ENCODE measurements at places on chromosomes 2 and 18.

GRCh38 chr2:133312038-133312729 lies 256.1 kb downstream of the NCKAP5 start:
- no peak for DNase-seq

DNA sequence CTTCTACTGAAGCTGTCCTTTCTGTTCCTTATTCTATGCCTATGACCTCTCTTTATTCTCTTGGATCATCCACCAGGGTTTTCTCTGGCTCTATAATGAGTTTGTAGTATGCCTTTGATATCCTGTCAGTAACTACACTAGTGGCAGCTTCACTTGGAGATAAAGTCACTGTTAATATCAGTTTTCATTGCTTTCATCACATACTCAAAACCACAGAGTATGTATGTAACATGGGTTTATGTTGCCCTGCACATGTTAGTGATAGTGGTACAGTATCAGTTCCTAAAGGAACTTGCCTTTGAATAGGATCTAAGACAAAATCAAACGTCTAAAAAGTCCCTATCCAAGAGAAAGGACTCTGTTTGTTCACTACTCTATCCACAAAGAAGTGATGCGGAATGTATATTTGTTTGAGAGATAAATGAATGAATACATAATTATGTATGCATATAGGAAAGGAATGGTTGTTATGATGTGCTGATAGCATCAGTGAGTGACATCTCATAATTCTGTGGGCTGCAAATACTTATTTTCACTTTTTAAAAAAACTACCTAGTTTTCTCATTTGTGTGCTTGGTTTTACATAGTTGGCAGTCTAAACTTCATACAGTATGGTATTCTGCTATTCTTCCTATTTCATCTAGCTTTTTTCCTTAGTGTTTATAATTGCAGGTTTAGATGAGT lies 45.1 kb downstream of the TET3 start:
- DNase-seq: no peak

DNA sequence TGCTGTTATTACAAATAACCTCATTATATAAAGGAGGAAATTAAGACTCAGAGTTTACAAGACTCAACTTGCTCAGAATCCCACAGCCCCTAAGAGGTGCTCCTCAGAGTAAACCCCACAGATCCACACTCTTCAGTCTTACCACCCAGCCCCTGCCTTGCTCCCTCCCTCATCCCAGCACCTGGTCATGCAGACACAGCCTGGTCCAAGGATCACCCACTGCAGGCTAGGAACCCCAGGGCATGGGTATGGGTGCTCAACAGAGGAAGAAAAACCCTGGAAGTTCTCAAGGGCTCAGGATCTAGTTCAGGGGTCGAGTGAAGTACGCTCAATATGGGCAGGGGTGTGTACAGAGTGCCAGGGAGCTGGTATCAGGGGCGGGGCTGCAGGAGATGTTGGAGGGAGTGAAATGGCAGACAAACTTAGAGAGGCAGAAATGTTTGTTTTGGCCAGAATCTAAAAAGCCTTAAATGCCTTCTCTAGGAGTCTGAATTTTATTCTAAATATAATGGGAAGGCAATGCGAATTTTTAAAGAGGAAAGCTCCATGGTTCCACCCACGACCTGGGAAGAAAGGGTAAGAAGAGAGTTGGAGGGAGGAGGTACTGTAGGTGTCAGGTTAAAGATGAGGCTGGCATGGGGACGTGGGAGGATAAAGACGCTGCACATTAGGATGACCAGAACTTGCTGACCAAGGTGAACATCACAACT lies 79.1 kb upstream of the MGAT4A start:
- DNase-seq: no peak

DNA sequence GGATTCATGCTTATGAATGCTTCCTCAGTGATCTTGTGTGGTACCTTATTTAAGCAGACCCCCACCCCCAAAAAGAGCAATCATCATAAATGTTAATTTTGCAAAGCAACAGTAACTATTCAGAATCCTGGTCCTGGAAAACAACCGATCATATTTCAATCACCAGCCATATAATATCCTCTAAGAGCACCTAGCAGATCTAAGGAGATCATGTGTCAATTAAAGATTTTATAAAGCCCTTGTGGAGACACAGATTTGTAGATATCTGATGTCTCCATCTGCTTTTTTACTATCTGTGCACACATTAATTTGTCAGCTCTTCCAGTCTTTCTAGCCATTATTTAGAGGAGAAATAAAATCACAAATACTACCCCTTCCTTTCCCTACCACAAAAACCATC lies 423.7 kb downstream of the TGIF1 start:
- no peak for DNase-seq

GRCh38 chr2:211748339-211748738 lies 790.3 kb downstream of the ERBB4 start:
- no peak for DNase-seq

- DNase-seq: no peak
Observed at GRCh38 chr2:39919511-39920306, 140.7 kb upstream of the THUMPD2 start.

- DNase-seq: no peak
Observed at GRCh38 chr2:210203558-210203957, 21.7 kb downstream of the ACADL start.

- DNase-seq: no peak
Observed at GRCh38 chr18:7926526-7926925, 359.4 kb downstream of the PTPRM start.

GRCh38 chr2:224876522-224876921 lies 160.4 kb upstream of the CCDC195 start:
- DNase-seq: no peak

GRCh38 chr2:151326554-151326953 lies 30.8 kb upstream of the TNFAIP6 start:
- DNase-seq: no peak

DNA sequence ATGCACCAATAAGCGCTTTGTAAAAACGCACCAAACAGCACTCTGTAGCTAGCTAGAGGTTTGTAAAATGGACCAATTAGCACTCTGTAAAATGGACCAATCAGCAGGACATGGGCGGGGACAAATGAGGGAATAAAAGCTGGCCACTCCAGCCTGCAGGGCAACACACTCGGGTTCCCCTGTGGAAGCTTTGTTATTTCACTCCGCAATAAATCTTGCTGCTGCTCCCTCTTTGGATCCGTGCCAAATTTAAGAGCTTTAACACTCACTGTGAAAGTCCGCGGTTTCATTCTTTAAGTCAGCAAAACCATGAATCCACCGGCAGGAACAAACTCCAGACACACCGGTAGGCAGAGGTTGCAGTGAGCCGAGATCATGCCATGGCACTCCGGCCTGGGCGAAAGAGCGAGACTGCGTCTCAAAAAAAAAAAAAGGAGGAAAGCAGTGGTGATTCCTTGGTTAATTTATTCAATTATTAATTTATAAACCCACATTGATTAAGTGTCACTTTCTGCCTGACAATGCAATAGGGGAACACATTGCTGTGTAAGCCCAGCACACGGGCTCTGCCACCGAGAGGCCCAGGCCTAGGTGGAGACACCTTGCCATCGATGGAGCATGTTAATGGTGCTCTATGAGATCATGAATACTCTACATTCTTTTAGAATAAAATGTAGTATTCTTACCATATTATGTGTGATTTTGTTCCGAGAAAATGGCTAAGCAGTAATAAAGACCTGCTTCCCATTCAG lies 687.6 kb upstream of the HS6ST1 start:
- no peak for DNase-seq

DNA sequence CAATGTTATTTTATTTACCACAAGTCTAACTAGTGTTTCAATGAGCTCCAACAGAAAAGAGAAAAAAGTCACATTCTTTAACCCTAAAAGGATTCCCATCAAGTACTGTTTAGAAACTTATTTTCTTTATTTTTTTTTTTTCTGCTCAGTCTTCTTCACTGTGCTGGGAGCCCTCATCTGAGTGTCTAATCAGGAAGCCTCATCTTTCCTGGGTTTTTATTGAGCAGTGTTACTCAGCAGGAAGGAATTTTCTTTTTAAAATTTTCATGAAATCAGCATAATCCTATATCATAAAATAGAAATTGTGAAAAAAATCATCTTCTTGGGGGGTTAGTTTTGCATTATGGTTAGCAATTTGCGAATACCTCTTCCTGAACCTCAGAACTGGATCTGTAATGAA lies 453.8 kb downstream of the CDH2 start:
- no peak for DNase-seq

DNA sequence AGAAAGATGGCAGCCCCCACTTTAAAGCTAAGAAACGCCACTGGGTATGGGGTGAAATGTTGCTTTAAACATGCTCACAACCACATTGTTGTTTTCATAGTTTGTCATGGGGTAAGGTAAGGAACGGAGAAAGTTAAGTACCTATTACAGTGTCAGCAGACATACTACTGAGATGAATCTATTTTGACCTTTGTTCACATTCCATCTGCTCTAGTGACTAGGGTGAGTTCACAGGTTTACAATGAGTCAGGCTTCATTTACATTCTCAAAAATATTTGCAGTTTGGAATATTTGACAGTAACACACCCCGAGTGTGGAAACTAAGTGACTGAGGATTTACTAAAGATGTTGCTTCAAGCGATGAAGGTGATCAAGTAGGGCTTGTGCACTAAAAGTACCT lies 428.7 kb upstream of the ACVR2A start:
- DNase-seq: no peak

GRCh38 chr2:8676191-8676920 lies 5.5 kb upstream of the ID2 start:
- no peak for DNase-seq
